ENCODE measurements at places on chromosomes 13 and 19.
A peak's percentile ranks its signal among the peaks of the same experiment; 100 is the strongest.

GRCh38 chr13:35179494-35179893, 237.4 kb downstream of the NBEA start:
- DNase-seq, result peak; percentile 37

DNA sequence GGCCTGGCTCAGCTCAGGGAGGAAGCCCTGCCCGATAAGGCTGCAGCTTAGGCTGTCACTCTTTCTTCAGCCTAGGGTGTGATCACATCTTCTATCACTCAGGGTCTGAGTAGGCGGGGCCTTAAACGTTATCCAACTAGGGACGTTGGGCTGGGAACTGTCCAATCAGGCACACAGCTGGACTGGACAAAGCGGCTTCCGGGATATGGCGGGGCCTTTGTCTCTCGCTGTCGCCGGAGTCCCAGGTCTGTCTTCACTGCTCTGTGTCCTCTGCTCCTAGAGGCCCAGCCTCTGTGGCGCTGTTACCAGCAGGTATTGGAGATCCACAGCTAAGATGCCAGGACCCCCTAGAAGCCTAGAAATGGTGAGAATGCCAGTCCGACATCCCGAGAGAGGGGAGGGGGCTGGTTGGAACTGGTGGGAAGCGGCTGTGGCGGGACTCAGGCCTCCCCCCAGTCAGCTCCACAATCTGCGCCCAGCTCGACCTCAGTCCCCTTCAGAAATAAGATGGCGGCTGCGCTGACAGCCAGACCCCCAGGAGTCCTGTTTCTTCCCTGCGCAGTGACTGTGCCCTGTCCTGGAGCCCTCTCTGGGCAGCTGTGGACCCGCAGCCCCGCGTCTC, at the start of gene ZNF254:
TSS of gene ZNF254 (plus strand) at position 214 of the 622 bp plus-strand sequence. CDS start at position 335, 121 bp downstream.
- DNase-seq, result peak; percentile 97

DNA sequence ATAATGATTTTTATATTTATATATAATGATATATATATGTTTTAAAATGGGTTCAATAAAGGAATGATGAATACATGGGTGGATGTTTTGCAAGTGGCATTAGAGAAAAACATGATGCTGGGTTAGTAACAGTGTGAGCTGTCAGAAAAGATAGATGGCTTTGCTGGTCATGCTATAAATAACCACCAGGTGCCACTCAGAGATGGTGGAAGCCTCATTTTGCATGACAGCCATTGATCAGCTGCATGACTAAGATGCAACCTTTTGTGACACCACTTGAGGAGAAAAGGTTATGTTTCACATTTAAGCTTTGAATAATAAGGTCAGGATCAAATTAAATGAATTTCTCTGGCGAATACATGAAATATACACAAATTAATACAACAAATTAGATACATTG, 737.7 kb downstream of the PCDH9 start:
- DNase-seq, result peak; percentile 1

DNA sequence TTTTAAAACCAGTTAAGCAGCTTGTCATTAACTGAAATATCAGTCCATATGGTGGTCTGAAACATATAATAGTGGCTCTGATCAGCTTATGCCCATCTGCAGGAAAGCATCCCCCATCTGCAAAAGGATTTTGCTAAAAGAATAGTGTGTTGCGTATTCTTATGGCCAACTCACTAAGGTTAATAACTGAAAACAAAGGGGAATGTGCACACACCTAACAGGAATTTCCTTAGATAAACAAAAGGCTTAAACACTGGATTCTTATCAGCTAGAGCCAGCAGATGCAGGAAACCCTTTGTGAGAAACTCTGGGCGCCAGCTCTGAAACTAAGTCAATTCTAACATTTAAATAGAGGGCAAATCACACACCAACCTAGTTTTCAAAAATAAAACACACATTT, 22.1 kb downstream of the VPS36 start:
- DNase-seq, result no peak

GRCh38 chr13:74251778-74252519, 117.7 kb upstream of the KLF12 start:
- no peak for DNase-seq

DNA sequence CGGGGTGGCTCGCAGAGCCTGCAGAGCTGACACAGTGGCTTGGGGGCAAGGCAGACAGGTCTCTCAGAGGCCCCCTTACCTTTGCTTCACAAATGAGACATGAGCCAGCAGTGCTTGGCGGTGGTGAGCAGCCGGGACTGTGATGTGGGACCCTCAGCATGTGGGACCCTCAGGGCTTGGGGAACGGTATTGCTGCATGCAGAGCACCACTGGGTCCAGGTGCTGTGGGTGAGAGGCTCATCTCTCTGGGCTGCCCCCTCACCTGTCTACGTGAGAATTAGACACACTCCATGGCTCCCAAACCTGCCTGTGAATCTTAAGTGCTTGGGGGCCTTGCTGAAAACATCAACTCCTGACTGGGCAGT, 106.6 kb downstream of the COL4A2 start:
- no peak for DNase-seq

GRCh38 chr13:34733721-34734120, 208.3 kb upstream of the NBEA start:
- DNase-seq, result no peak

- no peak for DNase-seq
These were observed 17.9 kb downstream of the RCBTB1 start for GRCh38 chr13:49567491-49567890.

DNA sequence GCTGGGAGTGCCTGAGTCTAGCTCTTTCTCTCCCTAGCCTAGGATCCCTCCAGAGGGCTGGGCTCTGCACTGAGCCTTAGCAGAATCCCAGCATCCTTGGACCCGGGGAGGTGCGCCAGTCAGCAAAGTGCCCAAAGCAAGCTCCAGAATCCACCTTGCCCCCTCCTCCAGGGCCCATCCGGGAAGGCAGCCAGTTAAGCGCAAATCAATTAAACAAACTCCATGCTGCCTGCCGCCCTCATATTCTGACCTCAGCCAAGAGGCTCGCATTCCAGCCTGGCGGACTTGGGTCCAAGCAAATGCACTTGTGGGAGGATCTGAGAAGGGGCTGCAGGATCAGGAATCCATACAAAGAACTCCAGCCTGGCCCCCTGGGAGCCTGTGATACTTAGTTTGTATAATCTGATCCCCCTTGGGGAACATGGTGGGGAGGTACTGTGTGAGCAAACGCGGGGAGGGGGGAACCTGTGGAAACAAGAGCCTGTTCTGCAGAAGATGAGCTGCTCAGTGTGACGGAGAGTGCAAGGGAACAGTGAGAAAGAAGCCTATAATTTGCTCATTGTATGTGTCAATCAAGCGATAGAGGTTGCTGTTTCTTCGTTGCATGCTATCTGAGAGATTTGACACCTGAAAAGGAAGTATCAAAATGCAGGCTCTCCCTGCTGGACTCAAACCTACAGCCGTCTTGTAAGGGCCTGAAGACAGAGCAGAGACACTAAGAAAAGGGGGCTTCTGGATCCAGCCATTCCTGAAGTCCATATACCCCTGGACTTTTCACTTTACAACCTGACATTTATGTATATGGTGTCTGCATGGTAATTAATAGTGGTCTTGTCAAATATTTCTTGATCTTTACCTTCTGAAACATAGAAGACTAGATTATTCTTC, 29.4 kb downstream of the ZNRF4 start:
- DNase-seq, result peak; percentile 42

GRCh38 chr13:61954092-61954491, 538.4 kb upstream of the PCDH20 start:
- peak; percentile 67 for DNase-seq

GRCh38 chr19:41367848-41368301, 3.9 kb upstream of the B9D2 start:
- no peak for DNase-seq

- no peak for DNase-seq
These were observed 8.1 kb downstream of the PAK4 start for GRCh38 chr19:39133431-39134270.

GRCh38 chr13:80802946-80803345, 462.0 kb upstream of the SPRY2 start:
- DNase-seq, result no peak

DNA sequence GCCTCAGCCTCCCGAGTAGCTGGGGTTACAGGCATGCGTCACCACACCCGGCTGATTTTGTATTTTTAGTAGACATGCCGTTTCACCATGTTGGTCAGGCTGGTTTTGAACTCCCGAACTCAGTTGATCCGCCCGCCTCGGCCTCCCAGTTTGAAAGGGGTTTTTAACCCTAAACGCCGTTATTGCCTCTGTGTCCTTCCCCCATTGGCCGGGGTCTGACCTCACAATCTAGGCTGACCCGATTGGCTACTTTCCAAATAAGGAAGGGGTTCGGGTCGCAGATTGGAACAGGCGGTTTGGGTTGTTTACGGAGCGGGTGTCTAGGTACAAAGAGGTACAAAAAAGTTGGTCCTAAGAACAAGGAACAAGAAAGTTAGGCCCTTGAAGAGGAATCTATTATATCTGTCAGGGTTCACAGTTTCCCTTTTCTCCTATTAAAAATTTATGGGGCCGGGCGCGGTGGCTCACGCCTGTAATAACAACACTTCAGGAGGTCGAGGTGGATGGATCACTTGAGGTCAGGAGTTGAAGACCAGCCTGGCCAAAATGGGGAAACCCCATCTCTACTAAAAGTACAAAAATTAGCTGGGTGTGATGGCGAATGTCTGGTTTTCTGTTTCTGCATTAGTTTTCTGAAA, 1.0 kb downstream of the ZNF253 start:
- DNase-seq, result peak; percentile 5

DNA sequence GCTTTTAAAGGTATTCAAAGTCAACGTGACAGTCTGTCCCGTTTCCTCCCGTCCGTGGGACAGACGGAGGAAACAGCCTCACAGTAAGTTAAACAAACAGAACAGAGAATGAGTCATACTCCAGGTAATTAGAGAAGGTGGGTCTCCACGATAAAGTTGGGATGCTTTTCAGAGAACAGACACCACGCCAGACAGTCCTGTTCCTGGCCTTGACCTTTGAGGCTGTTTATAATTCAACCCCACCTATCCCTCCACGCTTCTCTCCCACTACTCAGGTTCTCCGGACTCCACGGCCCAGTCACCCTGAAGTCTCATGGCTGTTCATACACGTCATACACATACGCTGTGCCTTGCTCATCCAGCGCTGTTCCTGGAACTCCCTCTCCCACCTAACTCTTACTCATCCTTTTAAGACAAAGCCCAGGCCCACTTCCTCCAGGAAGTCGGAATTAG, 42.5 kb downstream of the ARHGEF18 start:
- no peak for DNase-seq

- no peak for DNase-seq
These were observed 371.1 kb downstream of the PCDH9 start for GRCh38 chr13:66859078-66859477.

- no peak for DNase-seq
These were observed 49.7 kb upstream of the EHD2 start for GRCh38 chr19:47663435-47663910.

GRCh38 chr19:6730153-6730804, 7.1 kb downstream of the GPR108 start:
- peak; percentile 62 for DNase-seq

GRCh38 chr13:58085274-58085673, 453.7 kb downstream of the PCDH17 start:
- DNase-seq, result no peak

- peak; percentile 61 for DNase-seq
These were observed 2.2 kb downstream of the S1PR2 start for GRCh38 chr19:10228920-10229319.

GRCh38 chr13:34070006-34070405, 252.1 kb downstream of the RFC3 start:
- DNase-seq, result peak; percentile 21

Measured in A673 (cell line).